ENCODE measurements at places on chromosomes 6 and 20.

- no peak for DNase-seq
Measured at GRCh38 chr6:31305703-31306219, 33.9 kb upstream of the HLA-C start.

GRCh38 chr6:86715676-86716075, 221.7 kb upstream of the HTR1E start:
- DNase-seq, result no peak

DNA sequence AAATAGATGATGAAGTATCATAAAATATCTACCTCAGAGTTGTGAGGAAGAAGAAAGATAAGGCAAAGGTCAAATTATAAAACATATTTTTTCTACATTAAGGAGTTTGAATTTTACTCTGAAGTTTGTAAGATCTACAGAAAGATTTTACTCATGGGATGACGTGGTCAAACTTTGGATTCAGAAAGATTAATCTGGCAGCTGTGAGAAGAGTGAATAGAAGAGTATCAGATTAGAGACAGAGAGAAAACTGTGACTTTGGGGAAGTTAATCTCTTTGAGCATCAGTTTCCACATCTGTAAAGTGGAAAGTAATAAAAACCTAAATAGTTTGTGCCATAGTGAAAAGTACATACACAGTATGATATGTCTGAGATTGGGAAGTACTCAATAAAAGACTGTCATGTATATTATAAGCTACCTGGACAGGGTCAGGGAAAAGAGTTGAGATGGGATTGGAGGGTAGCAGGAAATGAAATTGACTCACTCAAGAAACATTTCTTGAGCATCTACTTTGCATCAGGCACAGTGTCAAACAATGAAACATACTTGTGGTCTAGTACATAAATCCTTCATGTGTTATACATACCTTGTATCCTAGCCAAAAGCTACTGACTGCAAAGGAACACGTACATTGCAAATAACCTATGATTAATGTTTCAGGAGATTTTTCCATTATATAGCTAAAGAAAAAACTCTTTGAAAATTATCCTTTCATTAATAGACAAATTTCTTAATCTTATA, 222.1 kb downstream of the TMEM200A start:
- no peak for DNase-seq

GRCh38 chr20:23358923-23359593, 2.9 kb upstream of the GZF1 start:
- no peak for DNase-seq

- no peak for DNase-seq
Measured at GRCh38 chr20:37919389-37920040, 16.6 kb downstream of the VSTM2L start.

DNA sequence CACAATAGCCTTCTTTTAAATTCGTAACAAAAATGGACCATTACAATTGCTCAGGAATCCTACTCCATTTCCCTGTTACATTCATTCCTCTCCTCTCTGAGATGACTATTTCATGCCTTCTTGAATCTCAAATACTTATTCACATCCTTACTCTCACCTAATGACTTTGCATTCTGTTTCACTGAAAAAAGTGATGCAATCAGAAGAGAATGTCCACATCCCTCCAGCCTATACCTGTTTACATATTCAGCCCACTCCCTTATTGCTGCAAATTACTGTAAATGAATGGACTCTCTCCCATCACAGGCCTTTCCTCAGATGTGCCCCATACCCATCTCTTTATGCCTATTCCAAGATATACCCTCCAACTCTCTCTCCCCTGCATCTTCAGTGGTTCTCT, 8.6 kb downstream of the TAAR1 start:
- DNase-seq, result no peak

DNA sequence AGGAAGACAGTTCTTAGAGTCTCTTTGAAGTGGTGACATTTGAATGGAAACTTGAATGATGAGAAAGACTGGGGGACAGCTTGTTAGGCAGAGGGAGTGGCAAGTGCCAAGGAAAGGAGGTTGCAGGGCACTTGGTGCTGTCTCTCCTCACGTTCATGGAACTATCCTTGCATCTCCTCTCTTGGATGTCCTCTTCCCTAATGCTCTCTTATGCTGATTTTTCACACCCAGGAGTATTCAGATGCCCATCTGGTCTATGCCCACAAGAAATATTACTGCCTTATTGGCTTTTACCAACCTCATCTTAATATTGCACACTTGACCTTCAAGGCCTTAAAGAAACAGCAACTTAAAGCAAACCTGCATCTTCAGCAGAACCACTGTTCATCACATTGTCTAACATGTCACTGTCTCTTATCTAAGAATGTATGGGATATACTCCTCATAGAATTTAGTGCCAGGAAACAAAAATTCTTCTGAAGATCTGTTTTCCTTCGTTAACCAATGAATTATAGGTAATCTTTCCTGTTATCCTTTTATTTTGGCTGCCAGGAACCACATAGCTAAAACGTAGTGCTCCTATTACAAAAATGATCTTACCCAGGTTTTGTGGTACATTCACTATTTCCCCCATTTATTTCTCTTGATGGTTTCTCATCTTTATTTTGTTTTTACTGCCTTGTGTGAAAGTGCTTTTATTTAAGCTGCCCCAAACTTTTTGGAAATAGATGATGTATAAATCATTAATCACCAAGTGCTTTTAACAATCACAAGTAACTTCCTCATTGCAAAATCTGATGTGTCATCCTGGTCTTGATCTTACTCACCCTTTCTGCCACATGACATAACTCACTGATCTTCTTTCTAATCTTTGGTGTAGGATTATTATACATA, 12.8 kb downstream of the RGS17 start:
- DNase-seq, result no peak

DNA sequence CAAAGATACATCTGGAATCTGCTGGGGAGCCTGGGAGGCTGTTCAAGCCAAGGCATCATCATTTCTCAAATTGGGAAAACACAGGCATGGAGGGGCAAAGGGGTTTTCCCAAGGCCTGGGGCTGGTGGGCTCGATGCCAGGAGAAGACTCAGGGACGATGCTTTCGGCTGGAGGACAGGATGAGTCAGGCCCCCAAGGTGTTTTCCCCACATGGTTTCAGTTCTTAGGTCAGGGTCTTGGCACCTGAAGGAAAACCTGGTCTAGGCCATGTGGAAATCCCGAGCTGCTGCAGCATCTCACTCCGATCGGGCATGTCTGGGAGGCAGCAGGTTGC, 348.1 kb downstream of the CDC5L start:
- DNase-seq, result no peak

DNA sequence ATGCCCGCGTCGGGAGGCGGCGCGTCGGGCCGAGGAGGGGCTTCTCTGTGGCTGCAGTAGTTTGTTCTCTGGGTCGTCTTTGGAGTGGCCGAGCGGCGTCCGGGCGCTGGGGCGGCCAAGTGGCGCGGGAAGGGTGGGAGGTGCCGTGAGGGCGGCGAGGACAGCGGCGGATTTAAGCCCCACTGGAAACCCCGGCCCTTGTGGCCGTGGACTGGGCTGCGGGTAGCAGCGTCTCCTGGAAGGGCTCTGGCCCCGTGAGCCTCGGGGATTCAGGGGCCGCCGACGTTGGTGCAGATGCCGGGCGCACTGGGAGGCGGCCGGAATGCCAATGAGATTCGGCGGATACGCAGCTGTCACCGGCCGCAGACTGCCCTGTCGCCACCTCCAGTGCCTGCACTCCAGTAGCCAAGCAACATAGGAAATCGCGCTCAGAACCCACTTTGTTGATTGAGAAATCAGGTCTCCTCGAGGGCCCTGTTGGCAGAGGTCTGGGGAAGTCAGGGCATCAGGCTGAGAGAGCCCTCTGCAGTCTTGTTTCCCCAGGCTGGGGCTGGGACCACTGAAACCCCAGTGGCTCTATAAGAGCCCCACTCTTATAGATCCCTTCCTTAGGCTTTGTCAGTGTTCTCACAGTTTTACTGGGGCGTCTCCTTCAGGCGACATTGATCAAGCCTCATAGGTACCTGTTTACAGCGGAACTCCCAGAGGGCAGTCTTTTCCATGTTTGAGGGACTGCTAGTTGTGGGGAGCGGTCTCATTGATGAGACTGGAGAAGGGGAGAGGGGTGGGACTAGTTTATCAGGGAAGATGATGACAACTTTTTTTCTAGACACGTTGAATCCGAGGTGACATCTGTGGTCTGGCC, 642 bp downstream of the GZF1 start:
- DNase-seq, result peak; percentile 74

GRCh38 chr20:1440024-1440423, 26.6 kb downstream of the NSFL1C start:
- DNase-seq, result no peak

DNA sequence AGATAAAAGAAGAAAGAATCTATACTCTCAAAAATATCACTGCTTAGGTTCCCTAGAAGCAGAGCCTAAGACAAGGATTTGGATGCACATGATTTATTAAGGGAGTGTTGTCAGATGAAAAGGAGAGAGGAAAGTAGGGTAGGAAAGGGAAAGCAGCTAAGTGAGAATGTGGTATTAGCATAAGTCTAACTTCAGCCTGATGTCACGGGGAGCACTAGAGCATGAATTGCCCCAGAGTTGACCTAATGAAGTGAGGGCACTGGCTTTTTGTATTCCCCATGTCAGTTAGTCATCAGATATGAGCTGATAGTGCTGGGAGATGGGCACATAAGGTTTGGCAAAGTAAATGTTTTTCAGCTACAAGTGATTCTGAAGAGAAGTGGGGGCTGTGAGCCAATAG, 129.0 kb upstream of the THEMIS start:
- DNase-seq, result no peak

GRCh38 chr20:7943891-7944290, 3.6 kb upstream of the HAO1 start:
- DNase-seq, result no peak

DNA sequence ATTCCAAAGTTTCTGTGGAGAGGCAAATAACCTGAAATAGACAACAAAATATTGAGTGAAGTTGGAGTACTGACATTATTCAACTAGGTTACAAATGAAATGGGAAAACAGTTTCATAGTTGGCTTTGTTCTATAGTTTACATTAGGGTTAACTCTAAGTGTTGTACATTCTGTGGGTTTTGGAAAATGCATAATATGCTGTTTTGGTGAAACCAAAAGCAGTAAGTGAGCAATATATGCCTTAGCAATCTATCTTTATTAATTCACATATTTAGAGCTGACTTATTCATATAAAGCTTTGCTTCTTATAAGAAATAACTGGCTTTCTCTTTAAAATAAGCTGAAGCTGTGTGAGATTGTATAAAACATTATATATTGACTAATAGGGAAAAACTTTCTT, 157.5 kb upstream of the AHI1 start:
- DNase-seq, result no peak

DNA sequence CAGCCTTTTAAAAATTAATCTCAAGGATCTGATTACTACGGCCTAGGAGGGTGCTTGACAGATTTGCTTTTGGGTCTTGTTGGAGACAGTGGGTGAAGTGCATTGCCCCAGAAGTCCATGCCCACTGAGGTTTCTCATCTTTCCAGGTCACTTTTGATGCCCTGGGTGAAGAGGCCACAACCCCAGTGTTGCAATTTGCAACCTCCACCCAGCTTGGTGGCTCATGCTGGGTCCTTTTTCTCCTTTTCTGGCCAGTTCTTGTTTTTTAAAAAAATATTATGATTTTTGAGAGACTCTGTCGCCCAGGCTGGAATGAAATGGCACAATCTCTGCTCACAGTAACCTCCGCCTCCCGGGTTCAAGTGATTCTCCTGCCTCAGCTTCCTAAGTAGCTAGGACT, 9.4 kb downstream of the STX11 start:
- no peak for DNase-seq

GRCh38 chr20:19727251-19727847, 30.7 kb upstream of the RIN2 start:
- no peak for DNase-seq

All from NCI-H510A (cell line).